ENCODE measurements at places on chromosomes 2 and 18. TPM values are rescaled to one million over a fixed set of nuclear protein-coding genes. Genes with fewer than 3 reads are reported as not detected.

- DNase-seq: no peak
These were observed 2.4 kb upstream of the RNF144A start for GRCh38 chr2:6914828-6915227.

Gene GPR39
- not detected for total RNA-seq

Gene ANKRD30BL
- not detected for total RNA-seq

- DNase-seq: no peak
These were observed 87.2 kb upstream of the ATP8B1 start for GRCh38 chr18:57890266-57890665.

DNA sequence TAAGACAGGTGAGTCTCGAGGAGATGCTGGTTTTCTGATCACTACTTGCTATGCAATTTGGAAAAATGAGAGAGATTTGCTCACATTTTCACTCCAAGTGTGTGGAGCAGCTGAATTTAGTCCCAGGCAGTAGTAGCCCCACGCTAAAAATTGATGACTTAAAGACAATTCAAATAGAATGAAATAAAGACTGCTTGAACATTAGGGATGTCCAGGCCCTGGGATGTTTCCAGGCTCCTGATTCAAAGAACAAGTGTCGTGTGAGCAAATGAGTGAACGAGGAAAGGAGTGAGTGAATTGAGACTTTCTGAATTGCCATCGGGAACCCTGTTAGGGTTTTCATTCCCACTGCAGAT is 37.3 kb upstream of the MRPL19 start:
- no peak for DNase-seq

Gene FAM168B
- total RNA-seq: 90.5 TPM

- no peak for DNase-seq
These were observed 63.8 kb downstream of the GALNT13 start for GRCh38 chr2:153935511-153935910.

Gene BOLL
- total RNA-seq: not detected

Gene PJVK
- total RNA-seq: 0.91 TPM

GRCh38 chr2:216107760-216108159 is 1.4 kb upstream of the XRCC5 start:
- DNase-seq: no peak

DNA sequence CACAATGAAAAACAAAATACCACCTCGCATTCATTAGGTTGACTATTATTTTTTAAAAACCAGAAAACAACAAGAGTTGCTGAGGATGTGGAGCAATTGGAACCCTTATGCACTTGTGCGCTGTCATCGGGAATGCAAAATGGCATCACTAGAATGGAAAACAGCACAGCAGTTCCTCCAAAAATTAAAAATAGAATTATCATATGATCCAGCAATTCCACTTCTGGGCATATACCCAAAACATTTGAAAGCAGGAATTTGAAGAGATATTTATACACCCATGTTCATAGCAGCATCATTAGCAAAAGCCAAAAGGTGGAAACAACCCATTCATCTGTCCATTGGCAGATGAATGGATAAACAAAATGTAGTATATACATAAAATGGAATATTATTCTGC is 11.9 kb upstream of the NMUR1 start:
- DNase-seq: no peak

- DNase-seq: no peak
These were observed 786.9 kb downstream of the EPHA4 start for GRCh38 chr2:220785178-220785577.

Gene RNPEPL1
- 80.1 TPM for total RNA-seq

Gene PDE1A
- total RNA-seq: 17.3 TPM

GRCh38 chr2:137888845-137889244 is 75.4 kb upstream of the HNMT start:
- DNase-seq: peak; percentile 19

Gene NAT8
- total RNA-seq: not detected

Gene DLX1
- total RNA-seq: not detected

Gene PROKR1
- not detected for total RNA-seq

Gene KIAA2012
- not detected for total RNA-seq

- no peak for DNase-seq
These were observed 19.6 kb downstream of the RAMP1 start for GRCh38 chr2:237879058-237879430.

DNA sequence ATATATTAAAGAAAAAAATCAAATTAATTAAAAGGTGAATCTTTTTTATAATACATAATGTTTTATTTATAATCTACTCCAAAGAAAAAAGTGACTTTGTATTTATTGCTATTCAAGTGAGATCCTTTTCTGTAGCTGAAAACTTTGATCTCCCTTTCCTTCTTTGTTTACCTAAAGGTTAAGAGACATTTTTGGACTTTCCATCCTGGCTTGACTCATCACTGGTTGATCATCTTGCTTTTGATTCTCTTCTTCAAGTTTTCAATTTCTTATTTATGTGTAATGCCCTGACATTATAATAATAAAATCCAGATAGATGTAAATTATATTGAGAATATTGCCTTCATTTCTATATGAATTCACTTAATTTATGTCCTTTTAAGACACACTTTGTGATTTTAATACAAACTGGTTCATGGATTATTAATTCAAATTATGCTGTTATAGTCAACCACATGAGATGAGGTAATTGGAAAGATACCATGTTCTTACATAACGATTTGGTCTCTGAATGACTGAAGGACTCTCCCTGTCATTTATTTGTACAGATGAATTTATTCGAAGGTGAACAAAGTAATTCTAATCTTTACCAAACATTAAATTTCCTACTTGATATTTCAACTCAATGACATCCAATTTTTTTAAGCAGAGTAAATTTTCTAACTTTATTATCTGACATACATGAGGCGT is 184.4 kb downstream of the TGIF1 start:
- no peak for DNase-seq

Gene CABLES1
- 2.7 TPM for total RNA-seq

DNA sequence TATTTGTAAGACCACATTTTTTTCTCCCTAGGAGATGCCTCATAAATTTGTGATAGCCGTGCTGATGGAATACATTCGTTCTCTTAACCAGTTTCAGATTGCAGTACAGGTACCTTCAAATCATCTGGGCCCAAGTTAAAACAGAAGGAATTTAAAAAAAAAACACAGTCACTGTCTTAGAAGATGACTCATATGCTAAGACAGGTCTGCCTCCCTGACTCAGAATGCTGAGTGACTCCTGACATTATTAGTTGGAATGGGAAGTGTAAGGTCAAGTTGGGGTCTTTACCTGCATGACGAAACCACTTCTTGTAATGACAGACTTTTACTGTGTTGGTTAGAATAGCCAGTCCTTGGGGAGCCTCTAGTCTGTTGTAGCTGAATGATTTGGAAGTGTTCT is 26.3 kb downstream of the RMC1 start:
- DNase-seq: no peak

- DNase-seq: no peak
These were observed 41.7 kb upstream of the ZNF532 start for GRCh38 chr18:58822944-58823343.

Gene LRP1B
- total RNA-seq: 0.08 TPM

DNA sequence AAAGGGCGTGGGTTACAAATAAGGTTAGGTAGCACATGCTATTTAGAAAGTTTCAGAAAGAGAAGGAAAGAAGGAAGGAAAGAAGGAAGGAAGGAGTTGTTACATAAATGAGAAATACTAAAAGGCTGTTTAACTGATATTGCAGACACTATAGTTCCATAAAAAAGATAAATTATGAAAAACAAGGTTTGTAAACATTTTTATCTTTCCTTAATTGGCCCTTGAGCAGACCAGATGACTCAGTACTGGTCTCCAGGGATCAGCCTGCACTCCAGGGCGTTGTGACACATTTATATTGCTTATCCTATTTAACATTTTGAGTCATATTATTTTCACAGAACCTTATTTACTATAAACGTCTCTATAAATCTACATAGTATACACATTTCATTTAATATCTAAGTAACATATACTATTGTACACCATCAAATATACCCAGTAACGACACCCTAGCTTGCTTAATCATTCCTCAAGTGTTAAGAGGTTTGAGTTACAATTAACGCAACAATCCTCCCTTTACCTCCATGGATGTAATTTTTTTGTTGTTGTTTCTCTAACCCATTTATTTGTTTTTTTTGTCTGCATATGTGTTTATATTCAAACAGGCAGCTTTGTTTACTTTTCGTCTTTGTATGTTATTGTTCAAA is 2.8 kb upstream of the RAB31 start:
- no peak for DNase-seq

Gene GCC2
- 24.9 TPM for total RNA-seq

DNA sequence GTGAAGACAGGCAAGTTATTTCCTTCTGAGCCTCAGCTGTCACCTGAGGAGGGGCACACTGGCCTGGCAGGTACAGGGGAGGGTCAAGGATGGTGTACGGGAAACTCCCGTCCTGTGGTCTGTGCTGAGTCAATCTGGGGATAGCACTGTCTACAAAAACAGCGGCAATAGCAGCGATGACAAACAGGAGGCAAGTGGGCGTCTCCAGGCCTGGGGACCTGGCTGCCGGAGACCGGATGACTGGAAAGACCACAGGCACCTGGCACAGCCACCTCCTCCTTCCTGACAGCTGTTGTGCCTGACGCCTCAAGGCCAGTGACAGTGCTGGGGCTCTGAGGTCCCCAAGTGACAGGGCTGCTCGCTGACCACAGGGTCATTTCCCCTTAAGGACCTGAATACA is 202.1 kb upstream of the HS6ST1 start:
- no peak for DNase-seq

- DNase-seq: no peak
These were observed 300.5 kb downstream of the TMX3 start for GRCh38 chr18:68414407-68414806.

GRCh38 chr2:44743473-44743872 is 198.0 kb upstream of the SIX3 start:
- DNase-seq: no peak

Gene TWIST2
- 2.7 TPM for total RNA-seq

GRCh38 chr2:62354771-62355561 is 151.0 kb downstream of the TMEM17 start:
- no peak for DNase-seq
